ENCODE measurements at places on chromosomes 4 and X.

GRCh38 chrX:96417695-96418094, 266.9 kb upstream of the DIAPH2 start:
- no peak for DNase-seq
- H3K36me3 ChIP-seq, result no peaks in the 10 kb centered on the region
- no peak overlapping the region for H3K27ac ChIP-seq
- H3K27me3 ChIP-seq, result no peaks in the 10 kb centered on the region
- H3K4me3 ChIP-seq, result no peak overlapping the region

- no peaks in the 10 kb centered on the region for H3K27me3 ChIP-seq
- DNase-seq, result no peak
- H3K4me1 ChIP-seq, result no peaks in the 10 kb centered on the region
- H3K4me3 ChIP-seq, result no peak overlapping the region
- no peaks in the 10 kb centered on the region for H3K36me3 ChIP-seq
Measured at GRCh38 chr4:24988776-24989175, 42.0 kb downstream of the LGI2 start.

DNA sequence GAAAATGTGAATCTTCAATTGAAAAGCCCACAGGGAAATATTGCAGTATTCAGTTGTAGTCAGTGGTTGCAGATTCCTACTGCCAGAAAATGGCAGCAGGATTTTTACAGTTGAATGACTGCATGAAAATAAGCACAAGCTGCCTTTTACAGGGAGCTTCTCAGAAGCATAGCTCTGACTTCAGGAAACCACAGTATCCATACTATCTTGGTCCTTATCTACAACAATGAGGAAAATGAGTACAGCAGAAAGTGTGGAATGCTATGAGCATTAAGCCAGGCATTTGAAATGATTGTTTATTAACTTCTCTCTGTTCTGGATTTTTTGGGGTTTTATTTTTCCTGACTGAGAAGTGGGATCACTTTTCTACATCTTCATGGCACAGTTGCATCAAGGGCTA, 34.6 kb upstream of the PRRG1 start:
- no peak overlapping the region for H3K4me3 ChIP-seq
- peaks cover 4% of the 10 kb centered on the region for H3K27me3 ChIP-seq
- H3K4me1 ChIP-seq, result no peaks in the 10 kb centered on the region
- no peak for DNase-seq

DNA sequence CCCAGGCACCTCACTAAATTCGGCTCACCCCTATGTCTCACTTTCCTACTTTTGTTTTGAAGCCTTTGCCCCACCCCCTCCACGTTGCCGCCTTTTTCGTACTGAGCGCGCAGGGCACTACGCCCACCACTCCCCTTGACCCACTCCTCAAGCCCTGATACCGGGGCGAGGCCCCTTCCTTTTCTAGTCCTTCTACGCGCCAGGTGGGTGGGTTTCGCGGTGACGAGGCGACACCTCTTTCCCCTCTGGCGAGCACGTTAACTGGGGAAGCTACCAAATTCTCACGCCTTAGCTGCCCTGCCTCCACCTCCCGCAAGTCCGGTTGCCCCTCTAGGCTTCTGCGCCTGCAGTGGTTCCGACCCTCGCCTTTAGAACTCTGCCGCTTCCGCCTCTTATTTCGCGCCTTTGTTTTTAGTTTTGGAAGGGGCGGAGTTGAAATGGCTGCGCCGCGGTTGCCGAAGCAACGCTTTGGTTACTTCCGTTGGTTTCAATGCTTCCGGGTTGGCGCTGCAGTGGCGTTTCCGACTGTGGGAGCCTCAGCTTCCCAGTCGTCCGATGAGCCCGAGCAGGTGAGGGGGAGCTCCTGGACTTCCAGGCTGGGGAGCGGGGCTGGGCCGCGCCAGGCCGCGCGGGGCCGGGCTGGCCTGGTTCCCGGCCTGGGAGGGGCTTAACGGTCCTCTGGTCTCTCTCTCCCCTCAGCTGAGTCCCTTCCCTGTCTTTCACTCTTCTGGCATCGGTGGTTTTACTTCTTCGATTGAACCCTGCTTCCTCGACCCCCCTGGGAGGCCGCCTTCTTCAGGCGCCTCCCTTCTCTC, at the start of gene SLC25A14:
SLC25A14 (plus strand) TSS at position 512 of the 815 bp plus-strand sequence. CDS start 360 bp downstream, outside the sequence.
- peak within 1 kb of the TSS; percentile 71 for H3K27ac ChIP-seq
- H3K27me3 ChIP-seq, result no peaks in the 10 kb centered on the region
- no peaks in the 10 kb centered on the region for H3K36me3 ChIP-seq
- DNase-seq, result peak; percentile 86
- H3K4me3 ChIP-seq, result peak within 1 kb of the TSS; percentile 92

DNA sequence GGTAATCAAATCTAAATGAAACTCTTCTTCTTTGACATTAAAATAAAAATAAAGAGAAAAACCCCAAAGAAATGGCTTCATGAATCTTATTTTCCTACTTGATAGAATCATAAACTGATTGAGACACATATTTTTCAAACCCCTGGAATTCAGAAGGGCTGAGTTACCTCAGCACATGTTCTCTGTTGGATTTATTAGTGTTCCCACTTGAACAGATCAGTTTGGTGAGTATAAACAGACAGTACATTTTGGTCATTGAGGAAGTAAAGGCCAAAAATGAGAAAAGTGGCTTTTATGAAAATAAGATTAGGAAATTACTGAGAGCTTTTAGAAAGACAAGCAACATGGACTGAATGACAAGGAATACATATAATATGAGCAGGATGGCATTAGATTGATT, 620.4 kb downstream of the ANKRD50 start:
- no peak for DNase-seq
- no peak overlapping the region for H3K4me3 ChIP-seq
- peaks cover 2% of the 10 kb centered on the region for H3K36me3 ChIP-seq
- H3K27ac ChIP-seq, result no peak overlapping the region
- H3K27me3 ChIP-seq, result no peaks in the 10 kb centered on the region

GRCh38 chr4:82515705-82516104, 46.1 kb downstream of the TMEM150C start:
- peaks cover 26% of the 10 kb centered on the region for H3K4me1 ChIP-seq
- peaks cover 7% of the 10 kb centered on the region for H3K27me3 ChIP-seq
- no peaks in the 10 kb centered on the region for H3K36me3 ChIP-seq
- H3K4me3 ChIP-seq, result no peak overlapping the region
- H3K27ac ChIP-seq, result peak overlapping the region; percentile 55
- DNase-seq, result no peak

DNA sequence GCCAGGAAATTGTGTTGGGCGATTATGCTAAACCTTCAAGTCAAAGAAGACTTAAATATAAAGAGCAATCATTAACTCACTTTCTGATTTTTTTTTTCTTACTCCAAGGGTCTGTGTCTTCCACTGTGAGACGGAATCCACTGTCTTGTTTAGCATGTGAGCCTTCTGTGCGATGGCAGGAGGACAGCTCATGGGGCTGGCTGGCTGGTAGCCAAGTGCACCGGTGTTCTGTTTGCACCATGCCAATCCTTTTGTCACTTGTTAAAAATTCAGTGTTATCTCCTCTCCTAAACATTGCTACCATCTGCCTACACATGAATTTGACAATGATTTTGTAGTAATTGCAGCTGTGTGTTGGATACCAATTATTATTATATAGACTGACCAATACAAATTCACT, 1056.3 kb upstream of the IGFBP7 start:
- no peak overlapping the region for H3K4me3 ChIP-seq
- H3K27me3 ChIP-seq, result no peaks in the 10 kb centered on the region
- no peaks in the 10 kb centered on the region for H3K36me3 ChIP-seq
- no peaks in the 10 kb centered on the region for H3K4me1 ChIP-seq
- DNase-seq, result no peak

Data from osteocyte (in vitro differentiated cells).